HFFc6 (cell line): ENCODE measurements at places on chromosomes 6 and 20. TPM values are rescaled to one million over a fixed set of nuclear protein-coding genes. Genes with fewer than 3 reads are reported as not detected.

The SLC52A3 gene
- total RNA-seq, result 0.05 TPM in 1 of 3 replicates, not detected in the others

The SLCO4A1 gene
- total RNA-seq, result 2.8 TPM in 2 replicates

The POU5F1 gene
- 0.29 to 0.63 TPM (median 0.34 TPM) in 3 replicates for total RNA-seq

The NOTCH4 gene
- total RNA-seq, result 0.37 to 0.52 TPM (median 0.47 TPM) in 3 replicates

The HSPA12B gene
- total RNA-seq, result not detected in 3 replicates

The GLO1 gene
- 81.0 to 110 TPM (median 98.9 TPM) in 3 replicates for total RNA-seq
